OCI-M1 (cell line): ENCODE measurements at places on chromosomes 6 and 20.

DNA sequence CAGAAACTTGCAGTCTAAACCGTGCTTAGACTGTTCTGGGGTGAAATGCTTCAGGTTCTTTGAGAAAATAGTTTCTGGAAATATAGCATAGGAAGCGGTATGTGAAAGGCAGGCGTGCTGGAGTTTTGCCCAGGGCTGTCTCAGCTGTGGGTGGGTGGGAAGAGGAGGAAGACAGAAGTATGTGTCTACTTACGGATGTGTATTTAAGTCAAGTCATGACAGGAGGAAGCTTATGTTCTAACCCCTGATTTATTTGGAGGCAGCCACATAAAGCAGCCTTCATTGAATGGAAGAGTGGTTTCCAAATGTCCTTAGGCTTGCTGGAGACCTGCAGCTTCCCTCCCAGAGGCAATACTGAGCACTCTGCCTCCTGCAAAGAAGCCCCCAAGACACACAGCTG is 345.8 kb upstream of the PRND start:
- DNase-seq, result peak; percentile 7

DNA sequence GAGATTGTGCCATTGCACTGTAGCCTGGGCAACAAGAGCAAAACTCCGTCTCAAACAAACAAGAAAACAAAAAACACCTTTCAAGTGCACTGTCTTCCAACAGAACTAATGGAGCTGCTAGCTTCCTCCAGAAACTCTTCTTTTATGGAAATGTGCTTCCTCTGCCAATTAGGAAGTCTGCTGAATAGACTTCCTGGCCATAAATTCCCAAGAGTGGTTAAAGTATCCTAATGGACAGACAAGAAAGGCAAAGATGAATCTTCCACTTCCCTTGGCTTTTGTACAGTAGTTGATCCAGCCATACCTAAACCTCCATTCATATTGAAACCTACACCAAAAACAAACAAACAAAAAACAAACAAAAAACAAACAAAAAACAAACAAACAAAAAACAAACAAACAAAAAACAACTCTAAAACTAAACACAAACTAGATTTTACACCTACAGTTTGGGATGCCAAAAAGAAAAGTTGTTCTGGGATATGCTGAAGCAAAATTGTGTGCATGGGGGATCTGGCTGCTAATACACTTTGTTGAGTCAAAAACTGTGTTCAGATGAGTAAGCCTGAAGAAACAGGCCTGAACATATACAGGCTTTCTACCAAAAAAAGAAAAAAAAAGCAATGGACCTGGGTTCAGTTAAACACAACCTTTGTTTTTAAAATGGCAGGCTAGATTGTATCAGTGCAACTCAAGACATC is 59.8 kb upstream of the CARMIL1 start:
- no peak for DNase-seq

DNA sequence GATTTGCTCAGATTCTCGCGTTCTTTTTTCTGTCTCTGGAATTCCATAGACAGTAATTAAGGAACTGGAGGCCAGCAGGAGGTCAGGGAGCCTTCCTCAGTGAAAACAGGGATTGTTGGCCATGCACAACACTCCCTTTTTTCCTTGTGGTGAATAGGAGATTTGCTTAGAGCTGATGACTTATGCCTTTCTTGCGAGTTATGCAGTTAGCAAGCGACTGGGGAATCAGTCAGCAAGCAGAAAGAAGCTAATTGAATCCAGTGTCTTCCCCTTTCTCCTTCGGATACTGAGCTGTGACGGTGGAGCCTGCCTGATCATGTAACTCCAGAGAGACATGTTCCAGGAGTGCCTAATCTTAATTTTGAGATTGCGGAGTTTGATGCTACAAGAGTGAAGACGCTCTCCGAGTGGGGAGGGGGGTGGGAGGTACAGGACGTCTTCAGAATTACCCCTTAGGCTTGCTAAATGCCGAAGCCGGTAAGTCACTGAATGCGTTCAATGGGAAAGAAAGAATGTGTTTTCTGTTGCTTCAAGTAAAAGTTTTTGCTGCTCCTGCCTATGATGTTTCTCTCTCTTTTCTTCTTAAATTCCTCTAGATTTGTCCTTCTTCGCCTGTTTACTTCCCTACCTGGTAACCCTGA is 165.9 kb downstream of the SASH1 start:
- no peak for DNase-seq

GRCh38 chr6:113493991-113494390 is 363.2 kb upstream of the MARCKS start:
- no peak for DNase-seq

GRCh38 chr6:167558246-167559177 is 233.6 kb downstream of the TTLL2 start:
- no peak for DNase-seq

DNA sequence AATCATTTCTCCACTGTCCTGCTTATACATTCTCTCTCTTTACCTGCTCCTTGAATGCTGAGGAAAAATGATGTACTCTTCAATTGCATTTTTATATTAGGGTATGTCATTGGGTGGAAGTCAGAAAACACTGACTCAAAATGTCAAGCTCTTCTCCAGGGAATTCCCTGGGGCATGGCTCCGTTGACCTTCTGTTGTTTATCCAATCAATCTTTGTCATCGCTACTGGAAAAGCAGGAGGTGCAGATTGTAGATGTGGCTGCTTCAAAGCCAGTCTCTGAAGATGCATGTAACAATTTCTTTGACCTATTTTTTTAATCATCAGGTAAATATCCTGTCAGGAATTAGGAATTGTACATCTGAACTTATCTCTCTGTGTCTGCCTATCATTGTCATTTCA is 63.9 kb upstream of the TENT5A start:
- no peak for DNase-seq

- no peak for DNase-seq
Measured at GRCh38 chr6:130359736-130360135, 6.1 kb upstream of the TMEM200A start.

GRCh38 chr6:168361766-168362165 is 42.2 kb upstream of the DACT2 start:
- no peak for DNase-seq

DNA sequence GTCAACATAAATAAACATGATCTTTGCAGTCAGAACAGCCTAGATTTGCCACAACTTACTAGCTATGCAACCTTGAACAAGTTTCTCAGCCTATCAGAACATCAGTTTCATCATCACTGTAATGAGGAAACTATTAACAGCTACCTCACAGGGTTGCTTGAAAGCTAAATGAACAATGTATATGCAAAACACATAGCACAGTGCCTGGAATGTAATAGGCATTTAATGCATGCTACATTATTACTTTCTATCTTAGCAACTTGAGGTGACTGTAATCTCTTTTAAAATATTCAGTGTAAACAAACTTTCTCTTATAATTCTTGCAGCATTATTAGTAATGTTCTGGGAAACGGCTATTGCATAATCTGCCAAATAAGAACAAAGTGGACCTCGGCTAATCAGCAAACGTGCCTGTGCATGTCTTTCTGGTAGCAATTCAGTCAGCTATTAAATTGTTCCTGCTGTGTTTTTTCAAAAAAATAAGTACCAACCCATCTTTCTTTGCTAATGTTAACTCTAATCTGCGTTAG is 61.5 kb downstream of the SYNE1 start:
- no peak for DNase-seq

GRCh38 chr6:154868143-154868594 is 126.9 kb upstream of the TIAM2 start:
- peak; percentile 44 for DNase-seq
